Left ventricle myocardium inferior (tissue), 1 donor: ENCODE measurements at places on chromosomes 2 and 18. TPM values are rescaled to one million over a fixed set of nuclear protein-coding genes. Genes with fewer than 3 reads are reported as not detected.

Gene HAAO
- total RNA-seq, result 2.3 TPM

GRCh38 chr18:23547306-23547705, 39.0 kb downstream of the NPC1 start:
- no peak overlapping the region for H3K27ac ChIP-seq
- DNase-seq, result no peak
- H3K4me1 ChIP-seq, result peaks cover 1% of the 10 kb centered on the region
- H3K4me3 ChIP-seq, result no peak overlapping the region
- H3K27me3 ChIP-seq, result no peaks in the 10 kb centered on the region
- H3K36me3 ChIP-seq, result peaks cover 91% of the 10 kb centered on the region

- H3K27me3 ChIP-seq, result no peaks in the 10 kb centered on the region
- DNase-seq, result no peak
- no peaks in the 10 kb centered on the region for H3K36me3 ChIP-seq
- peaks cover 12% of the 10 kb centered on the region for H3K4me1 ChIP-seq
Observed at GRCh38 chr2:5955921-5956320, 263.7 kb downstream of the SOX11 start.

DNA sequence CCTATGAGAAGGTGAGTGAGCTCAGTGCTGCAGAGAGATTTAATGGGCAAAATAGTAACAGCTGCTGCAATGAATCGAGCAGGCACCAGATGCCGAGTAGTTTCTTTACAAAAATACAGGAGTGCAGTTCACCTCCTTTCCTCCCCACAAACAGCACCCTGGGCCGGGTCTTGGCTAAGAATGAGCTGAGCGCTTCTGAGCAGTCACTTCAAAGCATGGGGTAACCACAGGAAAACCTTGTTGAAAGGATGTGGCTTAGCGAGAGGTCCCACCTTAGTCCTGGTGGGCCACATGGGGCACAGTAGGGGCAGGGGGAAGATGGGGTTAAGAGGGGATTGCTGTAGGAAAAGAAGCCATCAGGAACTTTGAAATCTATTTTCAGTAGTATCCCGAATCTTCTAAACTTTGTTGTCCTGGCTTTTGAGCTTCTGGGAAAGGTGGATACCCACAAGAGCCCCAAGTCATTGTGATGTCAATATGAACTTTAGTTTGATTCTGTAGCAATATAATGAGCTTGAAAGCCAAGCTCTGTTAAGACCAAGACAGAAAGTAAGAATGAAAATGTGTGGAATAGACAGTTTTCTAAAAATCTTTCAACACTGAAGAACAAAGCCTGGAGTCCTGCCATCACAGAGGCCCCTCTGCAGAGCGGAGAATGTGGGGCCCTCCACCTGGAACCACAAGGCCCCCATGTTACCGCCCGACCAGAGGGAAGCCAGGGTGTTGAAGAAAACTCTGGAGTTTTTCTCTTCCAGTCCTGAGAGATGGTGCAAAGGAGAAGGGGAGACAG, 101.0 kb upstream of the ZNF236 start:
- no peak for DNase-seq
- H3K27ac ChIP-seq, result no peak overlapping the region
- peaks cover 19% of the 10 kb centered on the region for H3K27me3 ChIP-seq
- no peak overlapping the region for H3K4me3 ChIP-seq

DNA sequence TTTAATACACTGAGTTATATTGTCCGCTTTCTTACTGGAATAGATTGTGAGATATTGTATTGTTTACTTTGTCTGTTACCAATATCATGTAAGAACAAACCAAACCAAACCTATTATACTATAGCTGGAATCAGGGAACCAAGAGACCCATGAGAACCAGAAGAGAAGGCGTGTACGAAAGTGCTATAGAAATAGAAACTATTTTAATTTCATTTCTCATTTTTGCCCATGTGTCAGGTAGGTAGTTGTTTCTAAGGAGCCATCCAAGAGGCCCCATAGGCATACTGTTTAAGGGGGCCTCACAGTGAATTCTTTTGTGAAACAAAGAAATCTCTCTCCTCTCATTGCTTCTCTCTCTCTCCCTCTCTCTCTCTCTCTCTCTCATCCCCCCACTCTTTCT, 363.6 kb downstream of the RNF144A start:
- H3K36me3 ChIP-seq, result no peaks in the 10 kb centered on the region
- H3K4me1 ChIP-seq, result no peaks in the 10 kb centered on the region
- no peak for DNase-seq
- H3K27me3 ChIP-seq, result peaks cover 5% of the 10 kb centered on the region
- H3K27ac ChIP-seq, result no peak overlapping the region

- no peaks in the 10 kb centered on the region for H3K36me3 ChIP-seq
- DNase-seq, result no peak
- no peaks in the 10 kb centered on the region for H3K27me3 ChIP-seq
- no peak overlapping the region for H3K27ac ChIP-seq
- no peak overlapping the region for H3K4me3 ChIP-seq
Observed at GRCh38 chr2:241892299-241893137, 23.0 kb downstream of the RTP5 start.

Gene CRYBA2
- total RNA-seq, result not detected

DNA sequence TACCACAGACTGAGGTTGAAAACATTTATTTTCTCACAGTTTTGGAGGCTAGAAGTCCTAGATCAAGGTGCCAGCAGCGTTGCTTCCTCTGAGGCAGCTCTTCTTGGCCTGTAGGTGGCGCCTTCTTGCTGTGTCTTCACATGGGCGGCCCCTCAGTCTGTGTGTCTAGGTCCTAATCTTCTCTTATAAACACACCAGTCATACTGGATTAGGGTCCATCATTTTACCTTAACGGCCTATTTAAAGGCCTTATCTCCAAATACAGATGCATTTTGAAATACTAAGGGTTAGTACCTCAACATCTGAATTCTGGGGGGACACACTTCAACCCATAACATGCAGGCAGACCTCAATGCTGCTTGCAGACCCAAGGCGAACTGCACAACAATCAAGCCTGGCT, 4.4 kb upstream of the RMC1 start:
- H3K4me3 ChIP-seq, result no peak overlapping the region
- H3K4me1 ChIP-seq, result peaks cover 18% of the 10 kb centered on the region
- peak; percentile 30 for DNase-seq
- H3K27me3 ChIP-seq, result no peaks in the 10 kb centered on the region
